ENCODE measurements at places on chromosomes 11 and 22.
A peak's percentile ranks its signal among the peaks of the same experiment; 100 is the strongest.

GRCh38 chr11:119029340-119030028, 1.2 kb downstream of the SLC37A4 start:
- DNase-seq, result peak; percentile 85

DNA sequence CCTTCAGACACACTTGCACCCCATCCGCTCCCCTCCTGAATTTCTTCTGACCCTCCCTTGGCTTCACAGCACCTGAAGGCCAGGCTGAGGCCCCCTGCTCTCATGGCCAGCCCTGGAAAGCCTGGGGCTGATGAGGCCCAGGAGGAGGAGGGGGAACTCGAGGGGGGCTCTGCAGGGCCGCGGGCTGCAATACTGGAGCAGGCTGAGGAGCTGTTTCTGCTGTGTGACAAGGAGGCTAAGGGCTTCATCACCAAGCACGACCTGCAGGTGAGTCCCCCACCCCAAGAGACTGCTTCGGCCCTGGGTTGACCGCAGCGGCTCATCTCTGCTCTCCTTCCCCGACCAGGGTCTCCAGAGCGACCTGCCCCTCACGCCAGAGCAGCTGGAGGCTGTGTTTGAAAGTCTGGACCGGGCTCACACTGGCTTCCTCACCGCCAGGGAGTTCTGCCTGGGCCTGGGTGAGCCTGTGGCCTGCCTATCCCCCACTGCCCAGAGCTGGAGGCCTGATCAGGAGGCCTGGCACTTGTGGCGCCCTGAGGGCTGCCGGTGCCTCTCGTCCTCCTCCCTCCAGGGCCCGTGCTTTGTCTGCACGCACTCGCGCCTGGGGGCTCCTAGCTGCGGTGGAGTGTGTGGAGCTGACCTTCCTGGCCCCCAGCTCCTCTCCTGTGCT, 922 bp downstream of the CRACR2B start:
- no peak for DNase-seq

DNA sequence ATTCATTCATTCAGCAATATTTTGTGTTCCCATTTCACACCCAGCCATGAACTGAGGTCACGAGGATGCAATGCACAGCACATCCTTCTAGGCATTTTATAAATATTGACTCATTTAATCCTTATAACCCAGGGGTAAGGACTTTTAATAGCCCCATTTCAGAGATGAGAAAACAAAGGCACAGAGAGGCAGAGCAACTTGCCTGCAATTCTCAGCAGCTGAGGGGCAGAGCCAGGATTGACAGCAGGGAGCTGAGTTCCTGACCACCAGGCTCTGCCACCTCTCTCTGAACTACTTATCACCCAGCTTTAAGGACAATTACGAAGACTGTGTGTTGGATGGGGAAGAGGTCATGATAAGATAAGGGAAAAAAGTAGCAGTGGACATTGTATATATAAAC, 12.8 kb upstream of the FGF3 start:
- no peak for DNase-seq

DNA sequence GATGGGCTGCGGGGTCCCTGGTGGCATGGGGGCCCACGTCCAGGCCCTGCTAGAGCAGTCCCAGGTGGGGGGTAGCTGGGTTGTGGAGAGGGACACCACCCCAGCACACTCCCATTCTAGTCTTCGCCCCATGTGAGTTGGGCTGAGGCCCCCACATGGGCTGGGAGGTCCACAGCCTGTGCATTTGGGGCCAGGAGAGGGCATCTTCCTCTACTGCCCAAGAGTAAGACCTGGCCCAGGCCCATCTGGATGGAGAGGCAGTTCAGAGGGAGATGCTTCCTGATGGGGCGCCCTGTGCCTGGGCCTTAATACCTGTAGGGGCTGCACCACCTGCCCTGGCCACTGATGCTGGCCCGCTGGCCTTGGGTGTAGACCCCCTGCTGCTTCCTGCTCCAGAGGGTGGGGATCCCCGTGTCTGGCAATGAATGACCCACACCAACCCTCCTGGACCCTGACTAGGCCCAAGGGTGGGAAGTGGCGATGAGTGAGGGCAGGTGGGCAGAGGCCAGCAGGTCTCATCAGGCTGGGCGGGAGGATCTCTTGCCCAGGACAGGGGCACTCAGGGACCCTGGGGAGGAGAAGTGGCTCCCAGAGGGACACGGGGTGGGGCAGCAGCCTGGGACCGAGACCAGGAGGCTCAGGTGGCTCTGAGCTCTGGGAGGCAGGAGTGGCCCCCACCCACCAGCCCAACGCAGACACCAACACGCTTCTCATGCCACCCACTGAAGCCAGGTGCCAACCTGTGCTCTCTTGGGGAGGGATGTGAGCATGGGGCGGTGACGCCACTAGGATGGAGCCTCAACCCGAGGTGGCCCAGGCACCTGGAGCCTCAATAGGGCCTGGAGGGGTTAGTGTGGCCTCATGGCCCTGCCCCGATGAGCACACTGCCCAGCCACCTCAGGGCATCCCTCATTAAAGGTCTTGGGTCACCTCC, 17.4 kb upstream of the GNB1L start:
- no peak for DNase-seq

DNA sequence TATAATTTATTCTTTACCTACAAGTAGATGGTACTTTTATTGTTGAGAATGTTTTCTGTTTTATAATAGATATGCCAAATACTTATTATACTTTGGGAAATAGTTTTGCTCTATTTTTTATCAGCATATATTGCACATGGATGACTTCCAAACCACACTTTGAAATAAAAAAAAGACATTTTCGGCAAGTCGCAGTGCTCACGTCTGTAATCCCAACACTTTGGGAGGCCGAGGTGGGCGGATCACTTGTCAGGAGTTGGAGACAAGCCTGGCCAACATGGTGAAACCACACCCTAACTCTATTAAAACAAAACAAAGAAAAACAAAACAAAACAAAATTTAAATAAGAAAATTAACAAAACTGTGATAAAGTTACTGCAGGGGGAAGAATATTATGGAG, 983.9 kb upstream of the CNTN5 start:
- no peak for DNase-seq

- DNase-seq, result no peak
These were observed 24.1 kb upstream of the KRTAP5-7 start for GRCh38 chr11:71502871-71503435.

GRCh38 chr11:43868852-43869567, 11.6 kb upstream of the ALKBH3 start:
- DNase-seq, result peak; percentile 59

DNA sequence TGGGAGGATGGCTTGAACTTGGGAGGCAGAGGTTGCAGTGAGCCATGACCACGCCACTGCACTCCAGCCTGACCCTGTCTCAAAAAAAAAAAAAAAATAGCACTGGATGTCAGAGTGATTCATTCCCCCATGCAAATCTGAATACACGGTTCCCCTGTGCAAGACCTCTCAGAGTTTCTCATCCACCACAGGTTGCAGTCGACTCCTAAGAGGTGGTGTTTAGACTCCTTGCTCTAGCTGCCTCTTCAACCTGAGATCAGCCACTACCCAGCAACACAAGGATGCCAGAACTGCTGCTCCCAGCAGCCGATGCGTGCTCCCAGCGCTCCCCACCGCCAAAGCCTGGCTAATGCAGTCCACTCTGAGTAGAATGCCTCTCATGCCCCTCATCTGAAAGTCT, 97.5 kb downstream of the PARVA start:
- DNase-seq, result no peak

DNA sequence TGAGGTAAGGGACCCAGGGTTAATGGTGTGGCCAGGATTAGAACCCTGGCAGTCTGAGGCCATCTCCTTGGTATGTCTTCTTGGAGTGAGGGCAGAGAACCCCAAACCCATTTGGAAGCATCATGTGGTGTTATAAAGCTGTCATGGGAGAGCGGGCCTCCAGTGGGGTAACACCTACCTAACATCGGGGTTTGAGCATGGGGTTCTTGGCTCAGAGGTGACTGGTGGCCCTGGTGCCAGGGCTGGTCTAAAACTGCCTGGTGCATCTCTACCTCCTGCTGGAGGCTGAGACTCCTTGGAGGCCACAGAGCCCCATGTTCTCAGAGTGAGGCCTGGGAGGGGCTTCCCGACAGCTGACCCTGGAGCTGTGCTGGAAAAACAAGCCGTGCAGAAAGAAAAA, 4.5 kb downstream of the PRDM11 start:
- DNase-seq, result no peak

- DNase-seq, result no peak
These were observed 604.9 kb downstream of the BUD13 start for GRCh38 chr11:116167706-116168458.

GRCh38 chr11:45390407-45390806, 104.3 kb upstream of the SYT13 start:
- no peak for DNase-seq

DNA sequence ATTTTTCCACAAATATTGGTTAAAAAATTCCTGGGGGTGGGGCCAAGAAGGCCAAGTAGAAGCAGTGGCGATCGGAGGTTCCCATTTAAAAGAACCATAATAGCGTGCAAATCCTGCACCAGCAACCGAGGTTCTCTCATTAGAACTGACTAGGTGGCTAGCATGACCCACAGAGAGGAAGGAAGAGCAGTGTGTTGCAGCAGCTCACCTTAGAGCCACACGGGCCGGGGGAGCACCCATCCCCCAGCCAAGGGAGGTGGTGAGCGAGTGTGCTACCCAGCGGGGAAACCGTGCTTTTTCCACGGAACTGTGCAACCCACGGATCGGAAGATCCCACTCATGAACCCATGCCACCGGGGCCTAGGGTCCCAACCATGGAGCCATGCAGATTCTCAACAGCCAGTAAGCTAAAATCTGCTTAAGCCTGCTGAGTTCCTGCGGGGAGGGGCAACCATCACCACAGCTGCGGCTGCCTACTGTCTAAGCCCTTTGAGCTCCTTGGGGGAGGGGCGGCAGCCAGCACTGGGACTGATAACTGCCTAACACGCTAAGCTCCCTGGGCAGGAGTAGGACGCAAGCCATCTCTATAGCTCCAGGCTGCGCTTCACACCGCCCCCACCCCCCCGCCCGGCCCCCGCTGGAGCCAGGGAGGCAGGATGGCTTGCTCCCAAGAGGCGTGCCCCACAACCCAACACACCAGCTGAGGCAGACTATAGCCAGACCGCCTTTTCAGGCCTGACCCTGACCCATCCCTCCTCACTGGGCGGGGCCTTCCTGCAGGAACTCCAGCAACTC, 21.0 kb upstream of the HTATIP2 start:
- DNase-seq, result no peak

DNA sequence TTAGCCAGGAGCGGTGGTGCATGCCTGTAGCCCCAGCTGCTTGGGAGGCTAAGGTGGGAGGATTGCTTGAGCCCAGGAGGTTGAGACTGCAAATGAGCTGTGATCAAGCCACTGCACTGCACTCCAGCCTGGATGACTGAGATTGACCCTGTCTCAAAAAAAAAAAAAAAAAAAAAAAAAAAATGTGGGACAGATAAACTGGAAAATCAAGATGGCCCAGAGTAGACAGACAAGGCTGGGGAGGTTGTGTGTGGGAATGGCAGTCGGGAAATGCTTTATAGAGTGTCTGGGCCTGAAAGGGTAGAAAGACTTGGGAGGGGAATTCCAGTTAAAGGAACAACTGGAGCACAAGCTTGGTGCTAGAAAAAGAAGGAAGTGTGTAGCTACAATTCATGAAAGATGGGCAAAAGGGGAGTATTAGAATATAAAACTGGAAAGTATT, 18.2 kb upstream of the WDR74 start:
- DNase-seq, result peak; percentile 20

DNA sequence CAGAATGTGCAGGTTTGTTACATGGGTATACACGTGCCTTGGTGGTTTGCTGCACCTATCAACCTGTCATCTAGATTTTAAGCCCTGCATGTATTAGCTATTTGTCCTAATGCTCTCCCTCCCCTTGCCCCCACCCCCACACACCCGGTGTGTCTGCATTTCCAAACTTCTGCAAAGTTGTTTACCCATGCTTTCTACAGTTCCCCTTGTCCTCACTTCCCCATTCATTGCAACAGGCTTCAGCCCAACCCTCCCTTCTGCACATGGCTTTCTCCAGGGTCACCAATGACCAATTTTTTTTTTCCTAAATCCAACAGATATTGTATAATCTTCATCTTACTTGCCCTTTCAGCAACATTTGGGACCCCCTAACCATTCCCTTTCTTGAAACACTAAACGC, 32.0 kb upstream of the NUP50 start:
- DNase-seq, result no peak

DNA sequence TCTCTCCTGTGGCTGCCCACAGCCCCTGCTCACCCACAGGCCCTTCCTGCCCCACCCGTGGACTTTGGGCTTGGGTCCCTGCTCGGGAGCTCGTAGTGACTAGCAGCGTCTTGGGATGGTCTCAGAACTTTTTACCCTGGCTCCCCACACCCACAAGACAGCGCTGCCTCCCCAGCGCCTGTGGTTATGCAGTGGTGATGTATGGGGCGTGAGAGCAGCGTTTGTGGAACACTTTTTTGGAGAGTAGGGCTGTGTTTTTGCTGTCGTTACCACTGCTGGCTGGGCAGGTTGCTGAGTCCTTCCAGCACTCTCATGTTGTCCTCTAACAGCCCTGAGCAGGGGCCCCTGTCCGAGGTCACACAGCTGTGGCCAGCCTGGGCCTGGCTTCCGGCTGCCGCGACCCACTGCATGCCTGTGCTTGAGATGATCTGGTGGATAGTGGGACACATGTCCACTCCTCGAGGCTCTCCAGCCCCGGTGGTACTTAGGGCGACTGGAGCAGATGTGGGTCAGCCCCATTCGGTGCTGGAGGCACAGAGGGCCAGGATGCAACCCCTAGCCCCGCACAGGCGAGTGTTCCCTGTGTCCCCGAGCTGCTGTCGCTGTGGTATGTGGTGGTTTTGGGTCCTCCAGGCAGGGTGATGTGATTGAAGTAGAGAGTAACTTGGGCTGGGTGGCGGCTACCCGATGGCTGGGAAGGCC, 7.1 kb upstream of the GRAMD4 start:
- DNase-seq, result no peak

GRCh38 chr11:38788561-38788960, 2190.5 kb upstream of the RAG2 start:
- DNase-seq, result no peak

DNA sequence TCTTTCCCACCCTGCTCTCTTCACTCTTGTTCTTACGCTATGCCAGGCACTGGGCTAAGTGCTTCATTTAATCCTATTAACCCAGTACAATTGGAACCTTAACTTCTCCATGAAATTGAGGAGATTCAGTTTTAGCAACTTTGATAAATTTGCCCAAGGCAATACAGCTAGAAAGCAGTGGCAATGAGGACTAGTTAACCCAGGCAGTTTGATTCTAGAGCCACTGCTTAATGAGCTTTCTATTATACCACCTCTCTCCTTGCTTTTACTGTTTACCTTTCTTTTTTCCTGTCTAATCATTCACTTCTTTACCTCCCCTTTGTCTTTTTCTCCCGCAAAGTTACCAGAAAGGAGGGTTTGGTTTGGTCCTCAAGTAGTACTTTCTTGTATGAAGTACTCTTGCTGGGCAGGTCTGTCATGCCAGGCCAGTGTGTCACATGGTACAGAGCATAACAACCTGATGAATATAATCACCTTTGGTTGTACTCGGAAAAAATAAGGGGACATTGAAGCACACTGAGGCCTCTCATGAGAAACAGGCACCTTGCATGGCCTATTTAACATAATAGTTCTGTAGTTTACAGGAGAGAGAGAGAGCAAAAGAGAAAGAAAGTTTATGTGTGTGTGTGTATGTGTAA, 70.6 kb downstream of the PDHX start:
- DNase-seq, result no peak

- DNase-seq, result no peak
These were observed 74.2 kb upstream of the ZBED5 start for GRCh38 chr11:10931761-10932670.
